Calu3 (cell line): ENCODE measurements at places on chromosomes 13 and 19. TPM values are rescaled to one million over a fixed set of nuclear protein-coding genes. Genes with fewer than 3 reads are reported as not detected.

DNA sequence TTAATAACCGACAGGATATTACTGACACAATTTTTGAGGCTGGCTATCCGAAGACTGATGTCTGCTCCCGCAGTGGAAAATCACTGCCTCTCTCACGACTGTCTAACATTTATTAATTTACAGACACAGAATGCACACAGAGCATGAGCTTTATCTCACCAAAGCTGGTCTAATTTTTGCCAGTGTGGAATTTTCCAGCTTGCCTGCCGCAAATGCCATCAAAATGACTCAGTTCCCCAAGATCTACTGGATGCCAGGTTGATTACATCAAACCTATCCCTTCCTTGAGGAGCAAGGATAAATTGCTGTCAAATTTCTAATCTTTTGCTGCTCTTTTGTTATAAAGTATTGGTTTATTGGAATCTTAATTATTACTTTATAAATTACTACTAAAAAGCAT is 1775.1 kb upstream of the PCDH20 start:
- DNase-seq = no peak

DNA sequence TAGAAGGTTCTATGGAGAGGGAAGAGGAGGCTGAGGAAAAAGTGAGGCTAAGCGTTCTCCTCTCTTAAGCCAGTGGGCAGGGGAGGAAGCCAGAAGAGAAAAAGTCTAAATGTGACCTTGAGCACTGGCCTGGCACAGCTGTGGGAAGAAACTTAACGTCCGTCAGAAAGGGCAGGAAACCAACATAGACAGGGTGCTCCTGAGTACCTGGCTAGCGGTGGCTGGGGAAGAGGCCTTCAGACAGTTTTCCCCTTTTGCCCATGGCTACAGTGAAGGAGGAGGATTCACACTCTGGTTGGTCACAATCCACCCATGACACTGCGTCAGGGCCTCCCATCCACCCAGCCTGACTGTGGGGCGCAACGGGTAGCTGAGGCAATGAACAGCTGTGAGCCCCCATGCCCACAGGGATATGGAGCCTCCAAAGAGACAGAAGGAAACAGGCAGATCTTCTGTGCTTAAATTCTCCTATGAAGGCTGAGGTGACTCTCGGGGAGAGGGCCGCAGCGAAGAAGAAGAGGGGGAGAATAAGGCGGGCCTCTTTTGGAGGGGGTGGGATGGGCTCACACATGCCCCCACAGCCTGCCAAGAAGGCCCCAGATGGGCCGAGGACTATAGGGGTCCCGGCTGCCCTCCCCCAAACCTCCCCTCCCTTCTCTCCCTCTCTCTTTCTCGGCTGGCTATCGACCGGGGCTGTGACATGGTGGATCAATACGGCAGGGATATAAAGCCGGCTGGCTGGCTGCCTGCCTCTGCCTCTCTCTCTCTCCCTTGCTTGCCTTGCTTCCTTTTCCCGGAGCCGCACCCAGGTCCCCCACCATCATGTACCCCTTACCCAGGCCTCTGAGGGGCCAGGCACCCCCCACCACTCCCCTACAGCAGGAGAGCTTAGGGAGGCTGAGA is 19.8 kb upstream of the POU2F2 start:
- peak; percentile 58 for DNase-seq

GRCh38 chr13:24625331-24625731 is 54.9 kb upstream of the ATP12A start:
- no peak for DNase-seq

PSPN gene
- 1.7 and 2.4 TPM in 2 replicates for total RNA-seq

DNA sequence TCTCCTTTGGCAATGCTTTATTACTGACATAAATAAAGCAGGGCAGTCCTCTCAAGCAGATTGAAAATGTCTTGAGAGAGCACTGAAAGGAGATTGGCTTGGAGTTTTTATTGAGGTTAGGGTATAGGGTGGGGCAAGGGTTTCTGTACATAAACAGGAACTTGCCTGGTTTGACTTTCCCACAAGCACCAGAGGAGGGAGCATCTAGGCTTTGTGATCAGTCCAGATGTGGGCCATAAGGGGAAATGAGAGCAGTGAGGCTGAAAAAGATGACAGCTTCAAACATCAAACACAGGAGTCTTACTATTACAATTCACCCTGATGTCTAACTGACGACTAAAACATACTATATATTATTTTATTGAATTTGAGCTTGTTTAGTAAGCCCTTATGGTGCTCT is 260.9 kb downstream of the MTUS2 start:
- DNase-seq = no peak

GGACT gene
- 2.5 and 2.6 TPM in 2 replicates for total RNA-seq
